ENCODE measurements at places on chromosomes 16 and 17.
A peak's percentile ranks its signal among the peaks of the same experiment; 100 is the strongest.

DNA sequence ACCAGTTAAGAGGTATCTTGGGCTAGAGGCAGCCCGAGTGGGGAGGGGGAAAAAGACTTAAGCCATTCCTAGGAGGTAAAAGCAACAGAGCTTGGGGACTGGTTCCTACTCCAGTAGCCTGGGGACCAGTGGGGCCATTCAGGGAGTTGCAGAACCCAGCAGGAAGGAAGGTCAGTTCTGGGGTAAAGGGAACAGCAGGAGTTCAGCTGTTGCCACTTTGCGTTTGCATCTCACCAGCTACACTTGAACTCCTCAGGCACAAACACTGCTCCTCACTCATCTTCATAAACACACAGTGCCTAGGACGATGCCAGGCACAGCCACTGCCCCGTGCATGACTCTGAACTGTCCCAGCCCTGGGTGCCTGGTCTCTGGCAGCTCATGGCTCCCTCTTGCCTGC is 4.0 kb downstream of the HAP1 start:
- H3K27me3 ChIP-seq = peaks cover 9% of the 10 kb centered on the region
- no peak overlapping the region for H3K4me3 ChIP-seq
- no peak for DNase-seq

DNA sequence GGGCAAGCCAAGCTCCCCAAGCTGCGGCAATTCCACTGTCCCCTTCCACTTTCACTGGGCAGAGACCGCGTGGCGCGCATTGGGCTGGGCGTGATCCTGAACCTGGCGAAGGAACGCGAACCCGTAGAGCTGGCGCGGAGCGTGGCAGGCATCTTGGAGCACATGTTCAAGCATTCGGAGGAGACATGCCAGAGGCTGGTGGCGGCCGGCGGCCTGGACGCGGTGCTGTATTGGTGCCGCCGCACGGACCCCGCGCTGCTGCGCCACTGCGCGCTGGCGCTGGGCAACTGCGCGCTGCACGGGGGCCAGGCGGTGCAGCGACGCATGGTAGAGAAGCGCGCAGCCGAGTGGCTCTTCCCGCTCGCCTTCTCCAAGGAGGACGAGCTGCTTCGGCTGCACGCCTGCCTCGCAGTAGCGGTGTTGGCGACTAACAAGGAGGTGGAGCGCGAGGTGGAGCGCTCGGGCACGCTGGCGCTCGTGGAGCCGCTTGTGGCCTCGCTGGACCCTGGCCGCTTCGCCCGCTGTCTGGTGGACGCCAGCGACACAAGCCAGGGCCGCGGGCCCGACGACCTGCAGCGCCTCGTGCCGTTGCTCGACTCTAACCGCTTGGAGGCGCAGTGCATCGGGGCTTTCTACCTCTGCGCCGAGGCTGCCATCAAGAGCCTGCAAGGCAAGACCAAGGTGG is 9.8 kb downstream of the SARM1 start:
- no peak overlapping the region for H3K27ac ChIP-seq
- no peaks in the 10 kb centered on the region for H3K27me3 ChIP-seq
- no peak overlapping the region for H3K4me3 ChIP-seq
- no peaks in the 10 kb centered on the region for H3K4me1 ChIP-seq
- DNase-seq = no peak

DNA sequence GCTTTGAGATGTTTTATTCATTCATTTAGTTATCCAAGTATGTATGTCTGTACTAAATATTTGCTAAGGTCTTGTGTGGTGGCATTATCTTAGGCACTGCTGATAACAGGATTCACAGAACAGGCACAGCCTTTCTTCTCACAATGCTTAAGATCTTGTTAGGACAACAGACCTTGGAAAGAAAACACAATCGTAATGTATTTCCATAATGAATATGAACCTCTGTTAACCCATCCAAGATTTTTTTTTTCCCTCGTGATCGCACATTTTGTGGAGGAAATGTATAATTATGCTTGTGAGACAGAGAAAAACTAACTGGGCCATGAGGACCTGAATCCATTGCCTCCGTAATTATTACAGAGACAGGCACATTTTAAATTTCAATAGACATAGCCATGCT is 121.9 kb downstream of the NPIPB5 start:
- H3K27me3 ChIP-seq = no peaks in the 10 kb centered on the region
- no peak overlapping the region for H3K4me3 ChIP-seq
- no peaks in the 10 kb centered on the region for H3K36me3 ChIP-seq
- H3K27ac ChIP-seq = no peak overlapping the region
- DNase-seq = no peak
- H3K4me1 ChIP-seq = no peaks in the 10 kb centered on the region

DNA sequence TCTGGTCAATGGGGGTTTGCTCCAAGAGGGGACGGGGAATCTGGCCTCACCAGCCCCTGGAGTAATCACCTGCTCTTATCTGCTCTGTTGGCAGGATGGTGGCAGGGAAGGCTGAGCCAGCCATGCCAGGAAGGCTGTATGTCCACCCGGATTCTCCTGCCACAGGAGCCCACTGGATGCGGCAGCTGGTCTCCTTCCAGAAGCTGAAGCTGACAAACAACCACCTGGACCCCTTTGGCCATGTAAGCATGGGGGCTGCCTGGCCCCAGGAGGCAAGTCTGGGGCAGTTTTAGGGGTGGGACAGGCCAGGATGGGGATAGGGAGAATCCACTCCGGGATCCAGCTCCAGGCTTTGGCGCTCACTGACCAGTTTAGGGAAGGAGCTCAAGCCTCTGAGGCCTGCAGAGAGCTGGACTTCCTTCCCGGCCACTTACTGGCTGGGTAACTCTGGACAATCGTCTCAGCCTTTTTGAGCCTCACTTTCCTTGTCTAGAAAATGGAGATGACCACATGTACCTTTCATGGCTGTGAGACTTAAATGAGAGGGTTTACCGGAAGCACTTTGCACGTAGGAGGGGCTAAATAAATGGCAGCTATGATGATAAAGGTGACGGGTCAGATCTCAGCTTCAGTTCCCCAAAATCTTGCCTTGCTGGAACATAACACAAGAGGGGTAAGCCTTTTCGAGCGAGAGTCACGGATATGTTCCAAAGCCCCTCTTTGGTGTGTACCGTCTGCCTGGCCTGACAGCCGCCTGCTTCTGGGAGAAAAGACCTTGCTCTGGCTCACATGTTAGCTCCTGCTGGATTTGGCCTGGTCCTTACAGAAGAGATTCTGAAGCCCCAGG is 15.4 kb downstream of the TBX4 start:
- no peak overlapping the region for H3K4me3 ChIP-seq
- H3K36me3 ChIP-seq = no peaks in the 10 kb centered on the region
- no peaks in the 10 kb centered on the region for H3K4me1 ChIP-seq
- DNase-seq = peak; percentile 7
- H3K27ac ChIP-seq = no peak overlapping the region

- H3K4me1 ChIP-seq = no peaks in the 10 kb centered on the region
- no peak for DNase-seq
- H3K36me3 ChIP-seq = no peaks in the 10 kb centered on the region
Observed at GRCh38 chr16:77434530-77435271, at the start of gene ADAMTS18. Gene ADAMTS18, minus strand, starts transcription at chr16:77435034. Its CDS starts 339 bp downstream, at chr16:77434695.

- DNase-seq = no peak
- H3K27me3 ChIP-seq = no peaks in the 10 kb centered on the region
- peaks cover 42% of the 10 kb centered on the region for H3K4me1 ChIP-seq
- no peak overlapping the region for H3K4me3 ChIP-seq
Observed at GRCh38 chr16:73028721-73029361, 19.1 kb downstream of the ZFHX3 start.

DNA sequence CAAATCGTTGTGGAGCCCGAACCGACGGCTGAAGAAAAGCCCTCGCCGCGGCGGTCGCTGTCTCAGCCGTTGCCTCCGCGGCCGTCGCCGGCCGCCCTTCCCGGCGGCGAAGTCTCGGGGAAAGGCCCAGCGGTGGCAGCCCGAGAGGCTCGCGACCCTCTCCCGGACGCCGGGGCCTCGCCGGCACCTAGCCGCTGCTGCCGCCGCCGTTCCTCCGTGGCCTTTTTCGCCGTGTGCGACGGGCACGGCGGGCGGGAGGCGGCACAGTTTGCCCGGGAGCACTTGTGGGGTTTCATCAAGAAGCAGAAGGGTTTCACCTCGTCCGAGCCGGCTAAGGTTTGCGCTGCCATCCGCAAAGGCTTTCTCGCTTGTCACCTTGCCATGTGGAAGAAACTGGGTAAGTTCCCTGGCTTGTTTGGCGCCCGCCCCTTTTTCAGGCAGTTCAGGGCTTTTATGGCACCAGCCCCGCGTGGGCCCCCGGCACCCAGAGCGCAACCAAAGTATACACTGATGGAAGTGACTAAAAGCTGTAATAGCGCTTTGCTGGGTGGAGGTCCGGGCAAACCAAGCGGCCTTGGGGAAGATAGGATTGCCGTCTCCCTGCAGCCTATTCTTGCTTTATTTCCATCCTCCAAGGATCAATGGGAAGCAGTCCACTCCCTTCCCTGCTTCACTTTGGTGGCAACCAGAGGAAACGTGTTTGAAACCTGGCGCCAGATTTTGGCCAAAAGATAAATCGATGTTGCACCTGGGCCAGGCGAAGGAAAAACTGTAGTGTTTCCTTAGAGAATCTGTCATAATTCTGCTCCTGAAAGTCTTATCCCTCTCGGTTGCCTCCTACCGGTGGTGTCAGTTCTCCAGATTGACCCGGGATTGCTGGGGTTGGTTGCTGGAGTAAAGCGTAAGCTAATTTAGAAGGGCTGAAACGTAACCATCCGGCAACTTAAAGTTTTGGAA is 775 bp downstream of the PPM1D start:
- DNase-seq = peak; percentile 37
- H3K27ac ChIP-seq = peak overlapping the region; percentile 97
- H3K36me3 ChIP-seq = no peaks in the 10 kb centered on the region
- H3K4me1 ChIP-seq = peaks cover 22% of the 10 kb centered on the region
- H3K4me3 ChIP-seq = peak overlapping the region; percentile 73
- no peaks in the 10 kb centered on the region for H3K27me3 ChIP-seq

- no peaks in the 10 kb centered on the region for H3K4me1 ChIP-seq
- H3K27ac ChIP-seq = no peak overlapping the region
- no peak overlapping the region for H3K4me3 ChIP-seq
- H3K36me3 ChIP-seq = no peaks in the 10 kb centered on the region
- no peaks in the 10 kb centered on the region for H3K27me3 ChIP-seq
- no peak for DNase-seq
Observed at GRCh38 chr17:11300738-11301137, 59.7 kb downstream of the SHISA6 start.

GRCh38 chr16:81701296-81701970 is 77.7 kb upstream of the PLCG2 start:
- DNase-seq = no peak
- H3K4me3 ChIP-seq = no peak overlapping the region
- peaks cover 13% of the 10 kb centered on the region for H3K36me3 ChIP-seq
- no peak overlapping the region for H3K27ac ChIP-seq
- H3K27me3 ChIP-seq = no peaks in the 10 kb centered on the region

DNA sequence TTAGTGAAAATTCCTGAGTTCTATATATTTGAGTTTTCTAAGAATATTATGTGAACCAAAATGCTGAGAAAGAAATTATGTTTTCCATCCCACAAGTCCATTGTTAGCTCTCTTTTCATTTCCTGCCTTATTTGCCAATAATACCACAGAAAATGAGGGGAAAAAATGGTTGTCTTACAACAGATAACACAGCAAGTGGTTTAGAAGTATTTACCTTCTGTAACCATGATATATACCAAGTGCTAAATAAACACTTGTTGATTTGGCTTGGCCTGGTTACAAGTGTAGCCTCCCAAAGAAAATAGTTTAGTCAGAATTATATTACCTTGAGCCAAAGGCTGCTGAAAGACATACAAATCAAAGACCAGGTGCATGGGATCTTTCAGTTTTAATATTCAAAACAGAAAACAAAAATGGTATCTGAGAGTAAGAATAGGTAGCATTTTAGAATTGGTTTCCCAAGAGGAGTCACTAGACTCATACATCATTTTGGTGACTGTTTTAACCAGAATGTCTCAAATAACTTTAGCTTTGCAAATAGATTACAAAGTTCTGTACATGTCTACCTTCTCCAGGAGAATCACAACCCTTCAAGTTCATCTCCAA is 439.8 kb upstream of the DYNLRB2 start:
- H3K36me3 ChIP-seq = no peaks in the 10 kb centered on the region
- no peaks in the 10 kb centered on the region for H3K27me3 ChIP-seq
- H3K27ac ChIP-seq = no peak overlapping the region
- no peaks in the 10 kb centered on the region for H3K4me1 ChIP-seq
- H3K4me3 ChIP-seq = no peak overlapping the region

DNA sequence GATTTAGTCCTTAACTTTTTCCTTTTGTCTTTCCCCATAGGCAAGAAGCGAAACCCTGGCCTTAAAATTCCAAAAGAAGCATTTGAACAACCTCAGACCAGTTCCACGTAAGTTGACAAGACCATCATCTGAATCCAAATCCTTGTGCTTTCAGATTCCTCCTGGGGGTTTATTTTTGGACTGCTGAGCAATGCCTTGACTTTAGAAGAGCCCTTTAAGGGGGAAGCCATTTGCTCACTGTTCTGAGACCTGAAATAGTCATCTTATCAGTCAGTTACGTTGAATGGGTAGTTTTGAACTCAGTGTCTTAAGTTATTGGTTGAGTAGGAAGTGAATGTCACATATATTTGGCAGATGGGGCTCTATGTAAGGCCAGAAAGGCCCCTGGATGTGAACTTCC is 91.2 kb downstream of the MAP2K6 start:
- DNase-seq = no peak
- peaks cover 8% of the 10 kb centered on the region for H3K4me1 ChIP-seq
- no peaks in the 10 kb centered on the region for H3K27me3 ChIP-seq

- no peaks in the 10 kb centered on the region for H3K36me3 ChIP-seq
- no peaks in the 10 kb centered on the region for H3K4me1 ChIP-seq
- DNase-seq = peak; percentile 31
- H3K4me3 ChIP-seq = no peak overlapping the region
- no peak overlapping the region for H3K27ac ChIP-seq
- no peaks in the 10 kb centered on the region for H3K27me3 ChIP-seq
Observed at GRCh38 chr17:280216-280615, 72.4 kb downstream of the RPH3AL start.

DNA sequence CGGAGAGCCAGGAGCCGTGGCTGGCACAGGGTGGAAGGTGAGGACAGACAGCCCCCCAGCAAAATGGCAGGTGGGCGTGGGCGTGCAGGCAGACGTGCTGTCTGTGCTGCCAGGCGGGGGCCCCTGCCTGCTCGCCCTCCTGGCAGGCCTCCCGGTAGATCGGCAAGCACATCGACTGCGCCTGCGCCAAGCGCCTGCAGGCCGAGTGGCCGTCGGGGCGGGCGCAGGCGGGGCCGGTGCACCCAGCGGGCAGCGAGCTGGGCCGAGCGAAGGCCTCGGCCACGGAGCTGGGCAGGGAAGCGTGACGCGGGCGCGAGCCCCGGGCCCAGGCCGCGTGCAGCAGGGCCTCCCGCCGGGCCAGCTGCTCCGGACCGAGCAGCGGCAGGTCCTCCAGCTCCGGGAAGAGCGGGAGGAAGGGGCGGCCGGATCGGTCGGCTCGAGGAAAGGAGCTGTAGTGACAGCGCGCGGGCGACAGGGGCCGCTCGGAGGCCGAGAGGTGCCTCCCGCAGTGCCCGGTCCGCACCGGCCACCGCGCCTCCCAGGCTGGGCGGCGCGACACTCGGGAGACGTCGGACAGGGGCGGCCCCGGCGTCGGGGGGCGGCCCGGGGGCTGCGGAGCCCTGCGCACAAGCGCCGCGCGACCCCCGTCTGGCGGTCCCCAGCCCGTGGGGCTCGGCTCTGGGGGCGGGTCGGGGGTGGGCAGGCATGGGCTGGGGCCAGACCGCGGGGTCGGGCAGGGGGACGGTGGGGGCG is 16.9 kb downstream of the GRIN2C start:
- no peak overlapping the region for H3K27ac ChIP-seq
- no peaks in the 10 kb centered on the region for H3K4me1 ChIP-seq
- no peaks in the 10 kb centered on the region for H3K36me3 ChIP-seq
- peak overlapping the region; percentile 66 for H3K4me3 ChIP-seq
- no peaks in the 10 kb centered on the region for H3K27me3 ChIP-seq
- peak; percentile 72 for DNase-seq

All from ascending aorta (tissue), 2 donors.